CD4-positive, alpha-beta T cell treated with Interleukin-15 for 4 hours (primary cell): ENCODE measurements at places on chromosomes 12 and 14.

DNA sequence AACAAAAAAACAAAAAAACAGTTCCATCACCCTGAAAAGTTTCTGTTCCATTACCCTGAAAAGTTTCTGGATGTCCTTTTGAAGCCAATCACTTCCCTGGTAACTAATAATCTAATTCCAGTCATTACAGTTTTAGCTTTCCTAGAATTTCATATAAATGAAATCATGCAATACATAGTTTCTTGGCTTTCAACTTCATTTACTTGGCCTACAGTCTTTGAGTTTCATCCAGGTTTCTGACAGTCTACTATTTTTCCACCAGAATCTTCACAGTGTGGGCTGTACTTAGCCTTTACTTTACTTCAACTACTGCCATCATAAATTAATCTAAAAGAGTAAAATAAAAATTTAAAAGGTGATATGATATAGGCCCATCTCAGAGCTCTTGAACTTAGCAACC is 55.5 kb downstream of the RPS6KA5 start:
- DNase-seq = no peak

GRCh38 chr14:105070760-105071137 is 5.5 kb upstream of the GPR132 start:
- no peak for DNase-seq

GRCh38 chr14:53751650-53752049 is 205.0 kb downstream of the BMP4 start:
- no peak for DNase-seq

GRCh38 chr12:14907953-14908352 is 22.3 kb upstream of the MGP start:
- DNase-seq = no peak

DNA sequence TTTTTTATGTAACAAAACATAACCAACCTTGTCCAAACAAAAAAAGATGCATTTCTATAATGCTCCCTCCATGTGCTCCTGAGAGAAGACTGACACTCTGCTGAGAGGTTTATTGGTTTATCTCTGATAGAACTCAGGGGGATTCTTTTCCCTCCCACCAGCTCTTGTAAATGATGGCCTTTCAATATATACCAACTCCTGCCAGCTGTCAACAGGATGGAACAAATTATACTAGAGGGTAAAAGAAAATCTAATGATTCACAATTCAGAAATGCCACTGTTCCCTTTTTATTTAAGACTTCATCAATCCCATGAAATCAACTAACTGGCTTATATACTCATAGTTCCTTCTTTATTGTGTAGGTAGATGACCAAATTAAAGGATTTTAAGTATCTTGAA is 25.4 kb downstream of the PSMC1 start:
- DNase-seq = no peak

DNA sequence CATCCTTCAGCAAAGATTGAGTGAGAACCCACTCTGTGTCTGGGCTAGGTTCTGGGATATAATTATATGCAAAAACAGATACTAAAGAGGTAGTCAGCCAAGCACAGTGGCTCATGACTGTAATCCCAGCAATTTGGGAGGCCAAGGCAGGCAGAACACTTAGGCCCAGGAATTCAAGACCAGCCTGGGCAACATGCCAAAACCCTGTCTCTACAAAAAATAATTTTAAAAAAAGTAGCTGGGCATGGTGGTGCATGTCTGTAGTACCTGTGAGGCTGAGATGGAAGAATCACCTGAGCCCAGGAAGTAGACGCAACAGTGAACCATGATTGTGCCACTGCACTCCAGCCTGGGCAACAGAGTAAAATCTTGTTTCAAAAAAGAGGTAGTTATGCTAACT is 237.5 kb upstream of the HMGA2 start:
- no peak for DNase-seq

- no peak for DNase-seq
Observed at GRCh38 chr12:122362755-122363154, 59.7 kb downstream of the CLIP1 start.

DNA sequence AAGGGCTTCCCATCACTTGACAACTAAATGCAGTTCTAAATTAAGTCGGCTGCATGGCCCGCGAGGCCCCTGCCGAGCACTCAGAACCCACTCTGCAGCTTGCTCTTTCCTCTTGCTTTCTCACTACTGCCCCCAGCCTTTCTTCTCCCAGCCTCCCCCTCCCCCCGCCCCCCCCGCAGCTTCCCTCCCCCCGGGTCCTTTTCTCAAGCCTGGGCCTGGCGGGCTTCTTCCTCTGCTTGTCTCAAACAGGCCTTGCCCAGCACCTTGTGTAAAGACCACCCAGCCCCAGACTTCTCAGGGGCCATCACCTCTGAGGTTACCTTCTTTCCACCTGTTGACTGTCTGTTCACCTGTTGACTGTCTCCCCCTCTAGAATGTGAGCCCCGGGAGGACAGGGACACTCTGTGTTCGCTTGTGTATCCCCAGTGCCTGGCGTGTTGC is 1.1 kb downstream of the CYP46A1 start:
- DNase-seq = no peak

GRCh38 chr14:57487771-57488170 is 5.9 kb downstream of the CCDC198 start:
- DNase-seq = no peak

- no peak for DNase-seq
Observed at GRCh38 chr12:50477241-50477832, 27.4 kb upstream of the DIP2B start.

DNA sequence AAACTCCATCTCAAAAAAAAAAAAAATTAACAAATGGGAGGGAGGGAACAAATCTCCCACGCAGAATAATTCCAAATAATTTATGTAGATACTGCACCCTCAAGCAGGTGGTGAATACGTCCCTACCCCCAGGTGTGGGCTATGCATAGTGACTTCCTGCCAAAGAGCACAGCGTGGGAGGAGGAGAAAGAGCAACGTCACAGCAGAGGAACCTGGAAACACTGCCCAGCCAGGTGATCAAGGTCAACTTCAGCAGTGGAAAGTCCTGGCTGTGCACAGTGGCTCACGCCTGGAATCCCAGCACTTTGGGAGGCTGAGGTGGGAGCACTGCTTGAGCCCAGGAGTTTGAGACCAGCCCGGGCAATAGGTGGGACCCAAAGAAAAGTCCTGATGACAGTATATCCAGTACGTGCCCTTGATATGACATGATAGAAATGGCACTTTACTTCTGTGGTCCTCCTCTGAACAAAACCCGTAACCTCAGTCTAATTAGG is 9.5 kb downstream of the CINP start:
- no peak for DNase-seq

DNA sequence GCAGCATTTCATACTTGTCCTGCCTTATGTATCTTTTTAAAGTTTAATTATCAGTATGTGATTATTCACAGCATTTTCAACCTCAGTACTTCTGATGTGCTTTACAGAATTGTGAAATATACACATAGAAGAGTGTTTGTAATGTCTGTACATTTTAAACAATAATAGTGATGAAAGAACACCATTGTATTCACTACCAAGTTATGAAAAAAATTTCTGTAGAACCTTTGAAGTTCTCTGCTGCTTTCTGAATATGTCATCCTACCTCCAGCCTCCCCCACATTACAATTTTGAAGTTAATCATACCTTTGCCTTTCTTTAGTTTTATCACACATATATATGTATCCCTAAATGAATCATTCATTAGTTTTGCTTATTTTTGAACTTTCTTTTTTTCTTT is 24.8 kb downstream of the FRMD6 start:
- DNase-seq = no peak

DNA sequence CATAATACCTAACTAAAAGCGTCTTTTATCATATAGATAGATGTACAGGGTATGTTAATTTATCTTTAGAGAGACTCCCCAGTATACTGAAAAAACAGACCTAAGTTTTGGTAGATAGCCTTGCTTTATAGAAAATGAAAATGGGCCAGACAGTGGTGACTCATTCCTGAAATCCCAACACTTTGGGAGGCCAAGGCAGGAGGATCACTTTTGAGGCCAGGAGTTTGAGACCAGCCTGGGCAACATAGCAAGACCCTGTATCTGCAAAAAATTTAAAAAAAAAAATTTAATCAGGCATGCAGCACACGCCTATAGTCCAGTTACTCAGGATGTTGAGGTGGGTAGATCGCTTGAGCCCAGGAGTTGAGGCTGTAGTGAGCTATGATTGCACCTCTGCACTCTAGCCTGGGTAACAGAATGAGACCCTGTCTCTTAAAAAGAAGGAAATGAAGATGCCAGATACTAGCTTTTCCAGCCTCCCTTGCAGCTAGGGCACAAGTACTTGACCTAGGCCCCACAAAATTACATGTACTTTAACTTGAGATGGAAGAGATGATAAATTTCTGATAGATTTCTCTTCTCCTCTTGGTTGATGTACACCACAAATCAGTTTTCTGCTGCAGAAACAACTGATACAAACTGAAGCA is 17.1 kb downstream of the RAP1B start:
- DNase-seq = no peak

DNA sequence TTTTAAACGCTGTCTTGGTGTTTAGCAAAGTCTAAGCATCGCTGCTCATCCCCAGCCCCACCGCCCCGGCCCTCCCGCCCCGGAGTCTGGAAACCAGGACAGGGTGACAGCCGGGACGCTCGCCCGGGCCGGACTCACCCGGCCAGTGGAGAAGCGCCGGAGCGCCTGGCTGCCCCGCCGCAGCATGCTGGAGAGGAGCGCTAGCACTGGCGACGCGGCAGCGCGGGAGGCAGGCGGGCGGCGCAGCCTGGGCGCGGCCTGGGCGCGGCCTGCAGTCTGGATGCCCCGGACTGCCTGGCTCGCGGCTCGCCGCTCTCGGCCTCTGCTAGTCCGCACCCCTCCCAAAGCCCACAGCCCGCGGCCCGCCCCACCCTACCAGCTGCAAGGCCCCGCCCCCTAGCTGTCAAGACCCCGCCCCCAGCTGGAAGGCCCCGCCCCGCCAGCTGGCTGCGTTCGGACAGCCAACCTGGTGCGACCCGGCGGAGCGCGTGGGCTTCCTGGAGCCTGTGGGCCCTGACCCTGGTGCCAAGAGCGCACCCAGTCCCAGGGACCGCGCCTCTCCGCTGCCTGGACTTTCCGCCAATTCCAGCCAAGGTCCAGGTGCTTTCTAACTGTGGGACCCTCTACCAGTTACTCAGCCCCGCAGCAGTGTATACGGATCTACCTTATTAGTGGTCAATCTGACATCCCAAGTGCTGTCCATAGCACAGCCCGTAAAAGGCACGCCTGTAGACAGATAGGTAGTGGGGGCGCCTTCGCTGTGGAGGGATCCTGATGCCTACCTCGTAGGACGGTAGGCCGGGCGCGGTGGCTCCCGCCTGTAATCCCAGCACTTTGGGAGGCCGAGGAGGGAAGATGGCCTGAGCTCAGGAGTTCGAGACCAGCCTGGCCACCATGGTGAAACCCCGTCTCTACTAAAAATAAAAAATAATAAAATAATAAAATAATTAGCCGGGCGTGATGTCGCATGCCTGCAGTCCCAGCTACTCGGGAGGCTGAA is at the start of gene ALDH1L2:
TSS of gene ALDH1L2 (minus strand) at position 208 of the 1,000 bp plus-strand sequence. CDS start at position 186, 22 bp downstream.
- peak; percentile 31 for DNase-seq

GRCh38 chr12:94289461-94290312 is 141.3 kb downstream of the PLXNC1 start:
- no peak for DNase-seq
